GM23248 (cell line): ENCODE measurements at places on chromosomes 4 and X. TPM values are rescaled to one million over a fixed set of nuclear protein-coding genes. Genes with fewer than 3 reads are reported as not detected.

PRKG2 gene
- total RNA-seq, result 4.6 and 7.3 TPM in 2 replicates

MAGEA8 gene
- total RNA-seq, result not detected in 2 replicates

HMGB3 gene
- total RNA-seq, result 6.5 and 12.1 TPM in 2 replicates

DGKK gene
- not detected in 2 replicates for total RNA-seq

PRDM8 gene
- 4.4 and 7.0 TPM in 2 replicates for total RNA-seq

CENPE gene
- 7.7 and 11.0 TPM in 2 replicates for total RNA-seq

NDST3 gene
- not detected in 2 replicates for total RNA-seq
